Activated CD8-positive, alpha-beta memory T cell treated with anti-CD3 and anti-CD28 coated beads for 1 hour (primary cell): ENCODE measurements at places on chromosomes 3 and 15.

DNA sequence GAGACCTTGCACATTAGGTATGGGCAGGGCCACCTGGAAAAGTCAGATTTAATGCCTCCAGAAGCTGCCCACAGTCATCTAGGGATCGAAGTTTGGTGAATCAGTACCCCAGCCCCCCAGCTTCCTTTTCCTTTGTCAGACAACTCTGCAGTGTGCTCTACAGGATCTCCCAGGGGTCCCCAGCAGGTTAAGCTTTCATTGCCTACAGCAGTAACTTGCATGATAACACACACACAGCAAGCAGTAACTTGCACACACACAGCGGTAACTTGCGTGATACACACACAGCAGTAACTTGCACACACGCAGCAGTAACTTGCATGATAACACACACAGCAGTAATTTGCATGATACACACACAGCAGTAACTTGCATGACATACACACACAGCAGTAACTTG is 131.3 kb downstream of the UACA start:
- no peak for DNase-seq

DNA sequence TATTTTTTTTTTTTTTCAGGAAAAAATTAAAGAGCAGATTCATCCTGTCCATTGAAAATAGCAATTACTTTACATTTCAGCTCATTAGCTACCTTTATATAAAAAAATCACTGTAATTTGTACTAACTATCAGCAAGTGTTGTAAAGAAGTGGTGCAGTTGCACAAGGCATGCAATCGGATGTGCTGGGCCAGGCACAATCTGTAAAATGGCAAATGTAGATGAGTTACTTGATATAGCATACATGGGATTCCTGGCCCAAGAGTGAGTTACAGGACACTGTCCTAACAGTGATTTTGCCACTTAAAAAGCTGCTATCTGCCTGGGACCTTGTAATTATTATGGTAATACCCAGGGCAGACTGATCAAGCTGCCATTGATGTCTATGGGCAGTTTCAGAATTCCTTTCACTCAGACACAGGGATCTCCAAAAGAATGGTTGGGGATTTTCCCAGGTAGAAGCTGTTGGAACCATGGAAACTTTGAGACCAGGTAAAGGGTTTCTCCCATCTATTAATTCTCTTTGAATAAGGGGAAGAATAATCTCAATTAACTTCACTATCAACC is 182.2 kb upstream of the ICE2 start:
- DNase-seq, result no peak

- no peak for DNase-seq
Observed at GRCh38 chr3:107201146-107201545, 176.1 kb upstream of the CCDC54 start.

DNA sequence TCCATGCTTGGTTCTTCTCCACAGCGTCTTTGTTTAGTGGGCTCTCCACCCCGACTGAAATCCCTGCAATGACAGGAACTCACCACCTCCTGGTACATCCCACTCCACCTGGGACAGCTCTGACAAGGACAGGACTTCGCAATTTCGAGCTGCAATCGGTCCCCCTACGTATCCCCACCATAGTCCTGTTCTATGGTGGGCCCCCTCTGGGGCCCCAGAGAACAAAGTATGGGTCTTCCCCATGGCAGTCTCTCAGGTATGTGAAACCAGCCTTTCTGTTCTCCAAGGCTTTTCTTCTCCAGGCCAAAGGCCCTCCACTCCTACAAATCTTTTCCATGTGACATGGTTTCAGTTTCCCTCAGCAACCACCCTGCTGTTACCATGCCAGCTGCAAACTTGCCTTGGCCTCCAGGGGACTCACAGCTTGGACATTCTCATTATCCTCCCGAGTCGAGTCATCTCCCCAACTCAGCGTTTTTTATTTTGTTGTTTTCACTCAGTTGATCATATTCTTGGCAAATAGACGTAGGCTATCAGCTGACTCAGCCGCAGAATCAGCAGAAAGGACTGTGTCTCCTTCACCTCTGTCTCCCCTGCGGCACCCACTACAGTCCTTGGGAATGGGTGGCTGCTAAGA is 233.3 kb downstream of the OPA1 start:
- DNase-seq, result no peak

DNA sequence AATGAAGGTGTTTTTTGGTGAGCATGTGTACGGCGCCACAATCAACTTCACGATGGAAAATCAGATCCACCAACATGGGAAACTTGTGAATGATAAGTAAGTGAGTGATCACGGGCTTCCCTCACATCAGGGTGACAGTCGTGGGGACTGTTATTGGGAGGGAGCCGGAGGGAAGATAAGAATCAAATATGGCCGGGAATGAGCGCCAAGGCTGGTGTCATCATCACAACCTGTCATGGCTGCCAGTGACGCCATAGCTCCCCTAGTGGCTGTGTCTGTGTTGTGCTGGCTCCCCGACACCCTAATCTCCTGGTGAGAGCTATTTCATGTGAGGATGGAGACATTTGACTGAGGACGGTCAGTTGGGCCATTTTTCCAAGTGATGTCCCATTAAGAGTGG is 168.5 kb downstream of the SV2B start:
- no peak for DNase-seq

- no peak for DNase-seq
Observed at GRCh38 chr3:52240059-52240885, 1.3 kb upstream of the TWF2 start.

DNA sequence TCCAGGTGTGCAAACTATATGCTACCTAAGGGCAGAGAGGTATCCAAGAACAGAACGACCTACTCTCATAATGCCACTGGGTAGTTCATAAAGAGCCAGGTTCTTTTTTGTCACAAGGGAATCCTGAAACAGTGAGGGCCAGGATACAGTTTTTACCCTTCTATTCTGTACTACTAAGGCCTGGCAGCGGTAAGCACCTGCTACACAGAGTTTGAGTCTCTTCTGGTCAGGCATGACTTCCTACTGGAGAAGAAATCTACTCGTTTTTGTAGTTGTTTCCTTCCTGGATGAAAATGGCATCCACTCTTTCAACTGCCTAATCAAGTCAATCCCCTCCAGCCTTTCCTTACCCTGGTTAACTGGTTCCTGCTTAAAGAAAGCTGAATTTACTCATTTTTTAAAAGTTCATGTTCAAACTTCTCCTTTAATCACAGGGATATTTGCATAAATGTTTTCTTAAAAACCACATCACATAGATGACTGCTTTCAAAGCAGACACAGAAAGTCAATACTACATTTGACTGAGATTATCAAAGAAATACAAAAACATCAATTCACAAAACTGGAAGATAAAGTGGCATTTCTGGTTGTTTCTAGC is 40.0 kb downstream of the MAP4 start:
- DNase-seq, result no peak

GRCh38 chr15:70801109-70801508 is 37.8 kb upstream of the UACA start:
- DNase-seq, result no peak

GRCh38 chr3:131907796-131908195 is 127.0 kb downstream of the CPNE4 start:
- DNase-seq, result no peak

DNA sequence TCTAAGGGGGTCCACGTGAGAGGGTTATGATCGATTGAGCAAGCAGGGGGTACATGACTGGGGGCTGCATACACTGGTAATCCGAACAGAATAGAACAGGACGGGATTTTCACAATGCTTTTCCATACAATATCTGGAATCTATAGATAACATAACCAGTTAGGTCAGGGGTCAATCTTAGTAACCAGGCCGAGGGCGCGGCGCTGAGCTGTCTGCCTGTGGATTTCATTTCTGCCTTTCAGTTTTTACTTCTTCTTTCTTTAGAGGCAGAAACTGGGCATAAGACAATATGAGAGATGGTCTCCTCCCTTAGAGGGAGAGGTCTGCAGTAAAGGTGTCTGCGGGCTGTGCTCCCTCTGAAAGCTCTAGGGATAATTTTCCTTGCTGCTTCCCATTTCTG is 261.3 kb downstream of the XXYLT1 start:
- no peak for DNase-seq

DNA sequence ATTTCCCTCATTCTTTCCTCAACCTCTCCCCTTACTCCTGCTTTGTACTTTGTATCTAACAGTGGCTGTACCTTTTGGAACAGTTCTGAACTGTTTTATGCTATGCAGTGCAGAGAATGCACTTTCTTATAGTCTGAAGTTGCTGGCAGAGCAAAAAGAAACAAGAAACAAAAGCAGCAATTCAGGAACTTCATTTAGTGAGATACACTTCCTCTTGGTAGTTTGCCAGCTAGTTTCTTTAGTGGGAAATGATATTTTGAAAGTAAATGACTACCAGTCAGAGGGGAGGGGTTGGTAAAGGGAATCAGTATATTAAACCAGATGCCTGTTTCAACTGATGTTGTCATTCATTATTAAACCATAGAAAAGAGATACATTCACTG is 55.0 kb upstream of the CHD2 start:
- DNase-seq, result no peak

DNA sequence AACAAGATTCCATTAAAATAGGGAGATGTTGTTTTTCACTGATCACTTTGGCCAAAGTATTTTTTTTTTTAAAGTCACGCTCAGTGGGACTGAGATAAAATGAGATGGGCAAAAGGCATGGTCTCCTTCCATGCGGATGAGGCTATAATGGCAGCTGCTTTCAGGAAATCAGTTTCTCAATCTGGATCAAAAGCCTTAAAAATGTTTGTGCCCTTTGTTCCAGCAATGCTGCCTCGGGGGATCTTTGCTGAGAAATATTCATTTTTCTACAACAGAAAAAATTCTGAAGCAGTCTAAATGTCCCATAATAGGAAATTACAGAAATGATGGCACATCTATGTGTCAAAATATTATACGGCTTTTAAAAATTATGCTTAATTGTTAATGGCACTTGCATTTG is 97.2 kb downstream of the SMAD6 start:
- DNase-seq, result no peak

GRCh38 chr3:197367081-197367780 is 68.8 kb upstream of the DLG1 start:
- no peak for DNase-seq

GRCh38 chr3:111636366-111636885 is 41.3 kb upstream of the ZBED2 start:
- DNase-seq, result no peak

GRCh38 chr3:158974904-158975303 is 173.1 kb downstream of the MFSD1 start:
- no peak for DNase-seq

DNA sequence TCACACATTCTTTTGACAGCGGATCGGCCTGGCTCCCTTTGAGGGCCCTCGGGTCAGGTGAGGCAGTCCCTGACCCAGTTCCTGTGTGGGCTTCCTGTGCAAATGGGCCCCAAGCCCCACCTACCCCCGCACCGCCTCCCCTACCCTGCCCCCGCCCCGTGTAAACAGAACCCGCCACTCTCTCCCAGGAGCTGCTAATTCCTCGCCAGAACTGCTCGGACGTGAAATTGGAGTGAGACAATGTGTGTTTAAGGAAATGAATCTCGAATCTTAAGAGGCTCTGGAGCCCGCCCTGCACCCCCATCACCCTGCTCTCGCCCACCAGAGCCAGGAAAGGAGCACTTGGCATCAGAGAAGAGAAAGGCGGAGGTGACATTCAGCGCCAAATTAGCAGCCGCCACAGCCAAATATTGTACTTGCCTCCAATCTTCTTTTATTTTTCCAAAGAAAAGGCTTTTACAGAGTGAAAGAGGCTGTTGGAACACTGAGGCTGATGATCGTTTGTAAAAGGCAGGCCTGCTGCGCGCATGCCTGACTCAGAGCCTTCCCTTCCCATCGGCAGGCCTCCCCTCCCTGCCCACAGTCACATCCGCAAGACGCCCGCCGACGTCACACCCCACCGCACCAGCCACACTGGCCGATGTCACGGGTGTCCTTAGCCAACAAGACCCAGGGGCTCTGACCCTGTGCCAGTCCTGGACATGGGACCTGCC is 53.1 kb downstream of the CACNA2D2 start:
- peak; percentile 52 for DNase-seq

GRCh38 chr3:160346511-160346910 is 52.5 kb downstream of the IFT80 start:
- DNase-seq, result no peak

GRCh38 chr15:64009798-64010261 is 36.5 kb downstream of the DAPK2 start:
- DNase-seq, result peak; percentile 21

GRCh38 chr15:48930735-48931134 is 33.0 kb downstream of the SHC4 start:
- no peak for DNase-seq

- DNase-seq, result no peak
Observed at GRCh38 chr3:12301513-12301912, 12.6 kb downstream of the PPARG start.

GRCh38 chr15:48017747-48018146 is 103.0 kb upstream of the SLC24A5 start:
- no peak for DNase-seq

DNA sequence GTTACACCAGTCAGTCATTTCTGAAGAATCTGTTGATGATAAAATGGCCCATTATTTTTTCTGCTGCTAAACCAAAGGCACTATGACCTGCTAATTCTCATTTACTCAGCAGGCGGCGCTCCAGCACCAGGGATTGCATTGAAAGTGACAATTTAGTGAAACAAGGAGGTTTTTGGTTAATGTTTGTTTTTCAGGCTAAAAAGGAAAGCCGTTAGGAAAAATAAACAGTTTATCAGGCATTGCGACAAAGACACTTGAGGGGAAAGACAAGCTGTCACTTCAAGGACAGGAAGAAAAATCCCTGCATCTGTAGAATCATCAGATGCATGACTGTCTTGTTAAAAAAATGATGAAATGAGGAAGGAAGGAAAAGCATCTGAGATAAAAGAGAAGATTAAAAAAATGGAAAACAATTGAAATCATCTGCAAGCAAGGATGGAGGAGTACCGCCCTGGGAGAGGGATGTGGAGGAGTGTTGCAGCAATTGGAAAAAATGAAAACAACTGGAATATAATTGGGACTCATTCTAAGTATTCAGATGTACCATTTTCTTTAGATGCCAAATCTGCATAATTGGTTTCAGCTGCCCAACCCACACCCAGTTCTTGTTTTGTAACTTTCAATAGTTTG is 54.0 kb downstream of the NR1D2 start:
- DNase-seq, result peak; percentile 42

DNA sequence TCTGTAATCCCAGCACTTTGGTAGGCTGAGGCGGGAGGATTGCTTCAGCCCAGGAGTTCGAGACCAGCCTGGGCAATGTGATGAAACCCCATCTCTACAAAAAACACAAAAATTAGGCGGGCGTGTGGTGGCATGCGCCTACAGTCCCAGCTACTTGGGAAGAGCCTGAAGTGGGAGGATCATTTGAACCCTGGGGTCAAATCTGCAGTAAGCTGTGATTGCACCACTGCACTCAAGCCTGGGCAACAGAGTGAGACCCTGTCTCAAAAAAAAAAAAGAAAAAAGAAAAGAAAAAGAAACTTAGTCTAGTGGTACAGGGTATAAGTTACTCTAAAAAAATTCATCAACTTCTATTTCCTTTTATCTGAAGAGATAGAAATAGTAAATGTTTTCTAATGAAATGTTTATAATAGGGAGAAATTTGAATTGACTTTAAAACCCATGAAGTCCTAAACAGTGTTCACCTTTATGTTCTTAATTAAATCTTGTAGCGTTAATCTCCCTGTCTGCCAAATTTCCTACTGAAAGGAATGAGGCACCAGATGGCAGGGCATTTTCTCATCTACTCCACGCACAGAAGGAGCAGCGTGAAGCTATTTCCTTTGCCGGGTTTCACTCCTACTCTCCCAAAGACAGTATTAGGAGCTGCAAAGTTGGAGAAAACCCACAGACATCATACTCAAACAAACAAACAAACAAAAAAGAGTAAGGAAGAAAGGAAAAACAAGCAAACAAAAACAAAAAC is 1.9 kb downstream of the PCLAF start:
- DNase-seq, result no peak
